Right lobe of liver (tissue), 6 donors: ENCODE measurements at places on chromosomes 2 and 18. TPM values are rescaled to one million over a fixed set of nuclear protein-coding genes. Genes with fewer than 3 reads are reported as not detected.

The C2orf80 gene
- not detected for total RNA-seq

The AOX1 gene
- total RNA-seq = 1,367 TPM

The KANSL1L gene
- 7.1 TPM for total RNA-seq

DNA sequence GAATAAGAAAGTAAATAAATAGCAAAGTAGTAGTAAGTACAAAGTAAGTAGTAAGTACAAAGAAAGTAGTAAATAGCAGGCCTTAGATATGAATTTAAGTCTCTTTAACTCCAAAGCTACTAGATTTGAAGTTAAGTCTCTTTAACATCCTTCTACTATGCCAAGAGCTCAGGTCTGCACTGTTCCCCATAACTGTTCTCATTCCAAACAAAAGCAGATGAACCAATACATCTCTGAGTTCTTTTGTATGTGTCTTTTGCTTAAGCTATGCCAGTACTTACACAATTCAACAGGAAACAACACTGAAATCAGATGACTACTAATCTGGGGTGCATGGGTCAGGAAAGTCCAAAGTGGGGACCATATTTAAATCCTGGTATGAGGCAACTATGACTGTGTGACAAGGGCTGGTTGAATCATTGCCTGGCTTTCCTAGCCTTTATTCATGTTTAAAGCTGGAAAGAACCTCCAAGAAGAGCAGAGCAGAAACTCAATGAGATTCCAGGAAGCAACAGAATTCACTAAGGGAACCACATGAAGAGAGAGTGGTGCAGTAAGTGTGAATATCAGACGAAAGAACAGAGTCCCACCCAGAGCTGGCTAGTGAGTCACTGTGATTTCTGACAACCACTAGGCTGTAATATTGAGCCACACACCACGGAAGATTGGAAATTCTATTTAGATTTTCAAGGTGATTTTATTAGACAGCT, 51.0 kb upstream of the CYP26B1 start:
- H3K4me1 ChIP-seq = peaks cover 2% of the 10 kb centered on the region
- H3K36me3 ChIP-seq = no peaks in the 10 kb centered on the region
- no peaks in the 10 kb centered on the region for H3K27me3 ChIP-seq
- DNase-seq = no peak
- no peak overlapping the region for H3K4me3 ChIP-seq

- no peaks in the 10 kb centered on the region for H3K36me3 ChIP-seq
- no peak for DNase-seq
- no peaks in the 10 kb centered on the region for H3K4me1 ChIP-seq
- H3K4me3 ChIP-seq = no peak overlapping the region
- H3K27me3 ChIP-seq = no peaks in the 10 kb centered on the region
These were observed 150.2 kb downstream of the TTC32 start for GRCh38 chr2:19751631-19752030.
